ENCODE measurements at places on chromosomes 4 and X.

DNA sequence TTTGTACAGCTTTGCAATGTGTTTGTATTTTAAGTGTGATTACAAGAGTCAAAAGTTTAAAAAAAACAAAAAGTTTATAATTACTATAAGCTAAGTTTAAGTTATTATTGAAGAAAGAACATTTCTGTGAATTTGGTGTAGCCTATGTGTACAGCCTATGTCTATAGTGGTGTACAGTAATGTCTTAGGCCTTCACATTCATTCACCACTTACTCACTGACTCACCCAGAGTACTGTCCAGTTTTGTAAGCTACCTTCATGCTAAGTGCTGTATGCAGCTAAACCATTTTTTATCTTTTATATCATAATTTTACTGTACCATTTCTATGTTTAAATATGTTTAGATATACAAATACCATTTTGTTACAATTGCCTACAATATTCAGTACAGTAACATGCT lies 182.3 kb downstream of the RPA4 start:
- no peak for DNase-seq

- no peak for DNase-seq
Measured at GRCh38 chr4:74018771-74019170, 19.7 kb downstream of the CXCL3 start.

GRCh38 chrX:23331701-23332100 lies 2.9 kb upstream of the PTCHD1 start:
- DNase-seq, result no peak

GRCh38 chrX:18490806-18491555 lies 65.6 kb downstream of the CDKL5 start:
- DNase-seq, result no peak

GRCh38 chr4:16023776-16024408 lies 59.9 kb downstream of the PROM1 start:
- no peak for DNase-seq

- DNase-seq, result no peak
Measured at GRCh38 chrX:46965125-46965758, 53.0 kb downstream of the JADE3 start.

DNA sequence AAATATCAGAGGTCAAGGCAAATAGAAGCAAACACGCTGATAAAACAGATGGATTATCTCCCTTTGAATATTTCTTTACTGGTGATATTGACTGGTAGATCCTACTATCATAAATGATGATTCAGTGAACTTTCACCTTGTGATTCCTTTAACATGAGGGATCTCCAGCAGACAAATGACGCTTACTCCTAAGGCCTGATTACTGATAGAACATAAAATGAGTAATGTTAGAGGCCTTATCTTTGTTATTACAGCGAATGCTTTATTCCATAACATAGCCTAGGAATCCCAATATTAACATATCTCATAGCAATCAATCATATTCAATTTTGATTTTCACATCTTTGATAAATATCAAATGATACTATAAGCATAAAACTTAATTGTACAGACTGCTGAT lies 152.3 kb downstream of the SLC10A7 start:
- DNase-seq, result no peak

DNA sequence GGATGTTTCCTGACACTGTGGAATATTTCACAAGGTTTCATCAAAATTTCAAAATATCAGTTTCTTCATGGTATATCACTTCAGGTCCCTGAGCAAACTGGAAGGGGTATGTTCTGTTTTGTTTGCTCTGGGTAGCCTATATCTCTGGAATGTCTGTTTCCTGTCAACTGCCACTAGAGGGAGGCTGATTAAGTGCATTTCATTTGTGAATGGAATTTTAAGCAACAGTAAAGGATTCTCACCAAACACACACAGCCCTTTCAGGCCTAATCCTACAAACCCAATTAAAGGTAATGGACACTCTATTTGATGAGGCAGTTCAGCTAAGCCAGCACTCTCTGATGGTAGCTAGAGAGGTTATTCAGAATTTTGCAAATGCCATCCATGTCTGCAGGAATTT lies 307.1 kb downstream of the TEX13A start:
- DNase-seq, result no peak

DNA sequence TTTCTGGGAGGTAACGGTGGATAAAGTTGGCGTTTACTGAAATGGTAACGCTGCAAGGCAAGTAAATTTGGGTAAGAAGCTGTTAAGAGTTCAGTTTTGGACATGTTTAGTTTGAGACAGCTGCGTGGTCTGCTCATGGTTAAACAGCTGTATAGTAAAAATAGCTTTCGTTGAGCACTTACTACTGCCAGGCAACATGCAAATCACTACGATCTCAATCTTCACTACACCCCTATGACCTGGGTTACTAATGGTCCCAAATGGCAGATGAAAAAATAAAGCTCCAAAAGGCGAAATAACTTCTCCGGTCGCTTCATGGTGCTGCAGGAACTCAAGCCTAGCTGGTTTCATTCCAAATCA lies 22.2 kb downstream of the FABP2 start:
- DNase-seq, result no peak

DNA sequence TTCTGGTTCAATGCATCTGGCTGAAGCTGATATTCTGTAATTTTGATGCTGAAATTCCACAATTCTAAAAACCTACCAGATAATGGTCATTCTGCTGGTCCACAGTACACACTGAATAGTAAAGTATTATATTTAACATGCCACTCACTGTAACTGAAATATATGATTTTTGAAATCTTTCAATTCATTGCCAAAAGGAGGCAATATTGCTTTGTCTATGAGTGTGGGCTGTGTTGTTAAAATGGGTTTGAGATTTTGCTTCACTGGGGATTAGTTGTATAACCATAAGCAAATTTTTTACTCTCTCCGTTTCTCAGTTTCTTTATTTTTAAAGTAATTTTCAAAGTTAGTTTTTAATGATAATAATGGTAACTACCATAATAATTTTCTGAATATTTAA lies 1404.1 kb upstream of the IGFBP7 start:
- no peak for DNase-seq

DNA sequence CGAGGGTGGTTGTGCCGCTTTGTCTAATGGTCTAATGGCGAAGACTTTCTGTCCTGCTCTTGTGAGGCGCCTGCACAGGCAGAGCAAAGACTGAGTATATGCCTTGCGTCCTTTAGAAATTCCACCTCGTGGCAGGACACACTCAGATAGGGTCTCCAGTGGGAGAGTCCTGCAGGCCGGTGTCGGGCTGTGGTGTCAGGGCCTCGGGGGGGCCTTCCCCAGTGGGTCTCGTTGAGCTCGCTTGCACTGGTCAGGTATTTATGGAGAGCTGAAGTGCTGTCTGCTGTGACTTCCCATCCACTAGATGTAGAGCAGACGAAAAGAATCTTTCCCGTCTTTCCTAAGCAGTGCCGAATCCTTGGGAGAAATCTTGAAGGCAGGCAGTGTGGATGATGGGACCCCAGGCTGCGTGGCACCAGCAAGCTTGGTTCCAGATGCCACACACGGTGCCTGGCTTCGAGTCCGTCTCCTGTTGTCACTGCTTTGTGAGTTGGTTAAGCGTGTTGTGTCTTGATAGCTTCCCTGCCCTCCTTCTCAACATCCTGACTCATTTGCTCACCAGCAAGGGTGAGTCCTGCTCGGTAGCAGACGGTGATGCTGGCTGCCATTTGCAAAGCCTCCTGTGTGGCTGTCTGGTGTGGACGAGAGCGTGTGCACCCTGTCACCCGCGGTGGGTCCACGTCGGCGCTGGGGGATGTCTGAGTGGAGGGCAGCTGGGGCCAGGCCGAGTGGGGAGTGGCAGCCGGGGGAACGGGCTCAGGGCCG lies 20.5 kb downstream of the MAEA start:
- no peak for DNase-seq

- no peak for DNase-seq
Measured at GRCh38 chr4:102104278-102104677, 241.0 kb downstream of the SLC39A8 start.

DNA sequence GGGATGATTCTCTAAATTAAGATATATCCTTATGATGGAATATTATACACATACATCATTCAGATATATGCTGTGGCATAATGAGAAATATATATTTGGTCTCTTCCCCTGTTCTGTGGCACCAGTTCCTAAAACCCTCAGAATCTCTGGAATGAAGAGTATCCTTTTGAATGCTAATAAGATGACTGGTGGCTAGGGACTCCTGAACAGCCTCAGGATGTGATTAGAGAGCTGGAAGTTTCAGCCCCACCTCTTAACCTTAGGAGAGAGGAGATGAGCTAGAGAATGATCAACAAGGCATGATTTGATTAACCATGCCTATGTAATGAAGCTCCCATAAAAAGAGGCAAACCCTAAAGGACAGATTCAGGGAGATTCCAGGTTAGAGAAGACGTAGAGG lies 632.0 kb downstream of the IQCM start:
- DNase-seq, result no peak

GRCh38 chr4:2290974-2291704 lies 29.2 kb upstream of the MXD4 start:
- no peak for DNase-seq

DNA sequence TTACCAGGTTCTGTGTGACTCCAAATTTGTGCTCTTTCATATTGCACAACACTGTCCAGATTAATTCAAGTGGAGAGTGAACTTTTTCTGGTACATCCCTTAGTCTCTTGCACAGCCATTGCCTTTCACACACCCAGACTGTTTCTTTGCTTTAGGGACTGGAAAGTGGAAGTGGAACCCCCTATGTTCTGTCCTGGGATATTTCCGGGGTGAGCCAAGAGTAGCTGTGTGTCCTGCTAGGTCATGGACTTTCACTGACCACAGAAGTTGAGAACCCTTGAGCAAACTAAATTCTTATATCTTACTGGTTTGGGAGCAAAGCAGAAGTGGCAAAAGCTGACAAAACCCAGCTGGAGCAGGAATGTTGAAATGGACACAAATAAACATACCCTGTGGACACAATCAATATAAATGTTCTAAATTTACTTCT lies 10.3 kb upstream of the VSIG4 start:
- DNase-seq, result no peak

DNA sequence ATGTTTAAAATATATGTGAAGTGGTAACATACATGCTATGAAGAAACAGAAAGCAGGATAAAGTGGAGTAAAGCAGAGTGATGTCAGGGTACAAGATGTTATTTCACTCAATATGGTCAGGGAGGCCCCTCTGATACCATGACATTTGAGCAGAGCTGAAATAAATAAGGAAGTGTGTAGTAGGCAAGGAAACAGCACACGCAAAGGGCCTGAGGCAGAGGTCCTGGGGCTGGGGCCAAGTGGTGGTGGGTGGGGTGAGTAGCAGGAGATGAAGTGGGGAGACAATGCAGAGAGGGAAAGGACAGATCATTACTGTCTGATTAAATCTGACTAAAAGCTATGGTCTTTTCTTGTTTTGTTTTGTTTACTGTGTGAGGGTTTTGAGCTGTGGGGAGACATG lies 61.1 kb downstream of the FAM13A start:
- no peak for DNase-seq

DNA sequence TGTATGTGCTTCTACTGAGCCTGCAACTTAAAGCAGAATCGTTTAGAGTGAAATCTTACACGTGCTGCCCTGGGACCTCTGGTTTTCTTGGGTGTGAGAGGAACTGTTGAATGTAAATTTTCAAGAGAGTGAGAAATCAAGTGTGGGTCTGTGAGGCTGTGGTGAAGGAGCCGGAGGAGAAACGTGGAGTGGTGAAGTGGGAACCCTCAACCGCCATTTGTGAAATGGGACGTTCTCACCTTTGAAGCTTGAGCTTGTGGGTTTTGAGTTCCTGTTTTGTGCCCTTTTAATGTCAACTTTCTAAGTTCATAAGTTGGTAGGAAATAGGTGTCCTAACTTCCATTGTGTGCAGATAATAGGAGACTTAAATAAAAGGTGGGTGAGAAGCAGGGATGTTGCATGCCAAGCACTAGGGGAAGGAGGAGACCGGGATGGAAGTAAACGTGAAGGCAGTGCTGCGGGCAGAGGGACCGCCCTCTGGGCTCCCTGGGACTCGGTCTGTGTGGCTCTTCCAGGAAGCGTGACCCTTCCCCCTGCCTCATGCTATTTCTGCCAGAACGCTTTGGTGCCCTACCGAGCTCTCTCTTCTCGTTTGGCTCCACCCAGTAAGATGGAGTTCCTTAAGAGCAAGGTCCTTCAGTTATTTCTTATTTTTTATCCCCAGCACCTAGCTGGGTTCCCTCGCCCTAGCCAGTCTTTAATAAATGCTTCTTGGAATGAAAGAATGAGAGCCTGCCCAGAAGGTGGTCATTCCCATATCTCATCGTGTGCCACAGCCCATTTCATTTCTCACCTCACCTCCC lies 56.0 kb downstream of the TMEM131L start:
- DNase-seq, result peak; percentile 42

DNA sequence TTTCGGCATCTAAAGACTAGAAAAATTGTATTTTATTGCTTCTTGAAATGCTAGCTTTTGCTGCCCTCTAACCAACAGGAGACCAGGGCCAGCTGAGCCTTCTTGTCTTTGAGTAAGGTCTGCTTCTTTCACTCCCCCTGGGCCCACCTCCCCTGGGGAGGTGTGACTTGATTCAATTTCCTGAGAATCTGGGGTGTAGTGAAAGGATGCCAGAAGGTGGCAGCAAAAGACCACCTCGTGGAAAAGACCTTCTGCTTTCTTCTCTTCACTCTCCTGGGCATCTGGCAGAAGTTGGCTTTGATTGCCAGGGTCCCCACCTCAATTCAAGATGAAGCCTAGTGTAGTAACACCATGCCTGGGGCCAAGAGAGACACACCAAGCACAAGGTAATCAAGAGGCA lies 96.5 kb upstream of the MAOA start:
- DNase-seq, result no peak

GRCh38 chrX:155065035-155065734 lies 5.8 kb downstream of the CMC4 start:
- DNase-seq, result no peak

- no peak for DNase-seq
Measured at GRCh38 chr4:107562316-107562715, 157.7 kb downstream of the PAPSS1 start.

GRCh38 chrX:49291615-49292337 lies 11.7 kb upstream of the GAGE10 start:
- peak; percentile 51 for DNase-seq

DNA sequence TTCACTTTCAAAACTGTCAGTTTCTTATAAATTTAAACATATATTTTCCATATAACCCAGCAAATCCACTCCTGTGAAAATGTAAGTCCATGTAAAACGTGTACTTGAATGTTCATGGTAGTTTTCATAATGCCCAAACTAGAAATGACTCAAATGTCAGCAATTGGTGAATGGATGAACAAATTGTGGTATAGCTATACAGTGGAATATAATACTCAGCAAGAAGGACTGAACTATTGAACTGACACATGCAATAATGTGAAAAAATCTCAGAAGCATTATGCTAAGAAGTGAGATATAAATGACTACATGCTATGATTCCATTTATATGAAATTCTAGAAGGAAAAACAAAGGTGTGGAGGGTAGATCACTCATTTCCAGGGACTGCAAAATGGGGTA lies 52.2 kb downstream of the USP53 start:
- DNase-seq, result no peak
